Kidney (tissue), 22 donors: ENCODE measurements at places on chromosomes 3 and 15.

- H3K27ac ChIP-seq: no peak overlapping the region
- no peak for DNase-seq
- no peak overlapping the region for H3K4me3 ChIP-seq
- H3K36me3 ChIP-seq: no peaks in the 10 kb centered on the region
Measured at GRCh38 chr3:187900993-187901755, 155.9 kb upstream of the BCL6 start.

- H3K4me1 ChIP-seq: peaks cover 20% of the 10 kb centered on the region
- H3K36me3 ChIP-seq: peaks cover 6% of the 10 kb centered on the region
- H3K4me3 ChIP-seq: no peak overlapping the region
- no peak for DNase-seq
Measured at GRCh38 chr3:4741404-4742307, 237.6 kb upstream of the BHLHE40 start.

DNA sequence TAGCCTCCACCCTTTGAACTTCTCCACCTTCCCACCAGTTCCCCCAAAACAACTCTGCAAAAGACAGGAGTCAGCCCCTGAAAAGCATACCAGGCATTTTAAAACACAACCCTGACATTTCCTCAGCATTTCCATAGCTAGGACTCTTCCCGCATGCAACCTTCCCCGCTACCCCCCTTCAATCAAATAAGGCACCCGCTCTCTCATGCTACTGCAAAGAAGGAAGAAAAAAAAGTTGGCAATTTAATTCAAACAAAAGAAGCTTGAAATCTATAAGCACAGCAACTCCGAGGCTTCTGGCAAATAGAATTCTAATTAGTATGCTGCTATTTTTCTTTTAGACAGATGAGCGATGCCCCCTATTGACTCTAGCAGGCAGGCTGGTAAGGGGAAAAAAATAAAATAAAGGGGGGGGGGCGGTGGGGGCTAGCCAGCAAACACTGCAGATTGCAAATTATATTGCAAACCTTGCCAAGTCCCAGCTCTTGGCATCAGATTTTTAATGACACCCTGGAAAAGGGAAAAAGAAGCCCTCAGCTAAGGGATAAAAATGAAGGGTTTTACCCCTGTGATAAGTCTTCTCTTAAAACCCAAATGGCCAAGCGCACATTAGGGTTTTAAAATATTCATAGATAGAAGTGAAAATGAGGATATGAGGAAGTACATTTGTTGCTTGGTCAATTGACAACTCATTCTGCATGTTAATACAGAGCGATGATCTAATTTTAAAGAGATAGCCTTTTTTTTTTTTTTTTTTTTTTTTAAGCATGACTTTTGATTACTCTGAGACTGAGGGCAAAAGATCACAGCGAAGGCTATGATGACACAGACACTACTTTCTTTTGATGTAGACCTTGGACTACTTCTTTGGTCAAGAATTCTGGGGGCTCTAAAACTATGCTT, 255.2 kb downstream of the NR2F2 start:
- H3K36me3 ChIP-seq: no peaks in the 10 kb centered on the region
- no peaks in the 10 kb centered on the region for H3K27me3 ChIP-seq
- DNase-seq: no peak
- H3K27ac ChIP-seq: no peak overlapping the region
- H3K4me1 ChIP-seq: no peaks in the 10 kb centered on the region

- H3K4me1 ChIP-seq: peaks cover 30% of the 10 kb centered on the region
- H3K4me3 ChIP-seq: peak overlapping the region; percentile 1
- no peak overlapping the region for H3K27ac ChIP-seq
- DNase-seq: peak; percentile 66
Measured at GRCh38 chr3:61877359-61878138, 316.2 kb downstream of the PTPRG start.

GRCh38 chr15:48337607-48338006, 6.4 kb downstream of the DUT start:
- no peaks in the 10 kb centered on the region for H3K27me3 ChIP-seq
- H3K36me3 ChIP-seq: peaks cover 24% of the 10 kb centered on the region
- DNase-seq: no peak
- no peak overlapping the region for H3K4me3 ChIP-seq
- H3K27ac ChIP-seq: no peak overlapping the region
- no peaks in the 10 kb centered on the region for H3K4me1 ChIP-seq

DNA sequence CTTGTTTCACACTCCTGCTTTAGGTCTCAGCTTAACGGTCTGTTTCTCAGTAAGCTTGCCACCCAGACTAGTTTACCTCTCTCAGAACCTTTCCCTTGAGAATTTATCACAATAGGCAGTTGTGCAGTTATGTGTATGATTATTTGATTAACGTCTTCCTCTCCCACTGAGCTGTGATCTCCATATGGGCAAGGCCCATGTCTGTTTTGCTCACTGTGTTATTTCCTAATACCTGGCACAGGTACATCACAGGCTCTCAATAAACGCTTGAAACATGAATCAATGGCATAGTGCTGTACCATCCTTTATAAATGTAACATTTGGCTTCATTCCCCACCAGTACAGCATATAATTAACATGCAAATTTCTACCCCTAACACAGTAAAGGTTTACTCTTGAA, 29.1 kb upstream of the RARRES1 start:
- H3K36me3 ChIP-seq: no peaks in the 10 kb centered on the region
- H3K4me1 ChIP-seq: no peaks in the 10 kb centered on the region
- H3K27me3 ChIP-seq: no peaks in the 10 kb centered on the region

GRCh38 chr3:62781121-62781520, 94.1 kb downstream of the CADPS start:
- no peaks in the 10 kb centered on the region for H3K4me1 ChIP-seq
- H3K36me3 ChIP-seq: no peaks in the 10 kb centered on the region
- DNase-seq: no peak
- no peaks in the 10 kb centered on the region for H3K27me3 ChIP-seq
- H3K27ac ChIP-seq: no peak overlapping the region
- no peak overlapping the region for H3K4me3 ChIP-seq

DNA sequence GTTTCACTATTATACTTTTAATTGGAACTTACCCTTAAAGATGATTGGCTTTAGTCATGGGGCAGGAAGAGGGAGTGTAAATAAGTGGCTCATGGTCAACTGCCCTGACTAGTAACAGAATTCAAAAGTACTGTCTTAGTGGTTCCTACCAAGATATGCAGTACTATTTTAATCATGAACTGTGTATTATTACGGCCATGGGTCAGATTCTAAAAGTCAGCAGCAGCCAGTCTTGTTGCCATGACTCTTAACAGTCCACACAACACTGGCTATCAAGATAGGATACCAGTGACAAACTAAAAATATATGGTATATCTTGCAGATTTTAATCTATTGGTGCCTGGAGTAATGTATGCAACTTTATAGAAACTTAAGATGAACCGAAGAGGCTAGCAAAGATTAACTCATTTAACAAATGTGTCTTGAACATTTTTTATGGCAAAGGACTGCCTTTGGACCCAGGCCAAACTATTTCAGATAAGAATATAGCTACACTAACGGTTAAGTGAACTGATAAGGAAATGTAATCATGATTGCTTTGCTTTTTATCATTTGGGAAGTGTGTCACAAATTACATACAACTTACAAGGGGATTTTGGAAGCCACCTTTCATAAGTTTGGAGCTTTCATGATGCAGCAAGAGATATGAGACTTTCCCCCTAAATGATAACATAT, 163.7 kb downstream of the TCF12 start:
- H3K4me1 ChIP-seq: no peaks in the 10 kb centered on the region
- no peak overlapping the region for H3K4me3 ChIP-seq
- H3K27ac ChIP-seq: no peak overlapping the region
- no peaks in the 10 kb centered on the region for H3K27me3 ChIP-seq
- H3K36me3 ChIP-seq: no peaks in the 10 kb centered on the region
- DNase-seq: peak; percentile 48

DNA sequence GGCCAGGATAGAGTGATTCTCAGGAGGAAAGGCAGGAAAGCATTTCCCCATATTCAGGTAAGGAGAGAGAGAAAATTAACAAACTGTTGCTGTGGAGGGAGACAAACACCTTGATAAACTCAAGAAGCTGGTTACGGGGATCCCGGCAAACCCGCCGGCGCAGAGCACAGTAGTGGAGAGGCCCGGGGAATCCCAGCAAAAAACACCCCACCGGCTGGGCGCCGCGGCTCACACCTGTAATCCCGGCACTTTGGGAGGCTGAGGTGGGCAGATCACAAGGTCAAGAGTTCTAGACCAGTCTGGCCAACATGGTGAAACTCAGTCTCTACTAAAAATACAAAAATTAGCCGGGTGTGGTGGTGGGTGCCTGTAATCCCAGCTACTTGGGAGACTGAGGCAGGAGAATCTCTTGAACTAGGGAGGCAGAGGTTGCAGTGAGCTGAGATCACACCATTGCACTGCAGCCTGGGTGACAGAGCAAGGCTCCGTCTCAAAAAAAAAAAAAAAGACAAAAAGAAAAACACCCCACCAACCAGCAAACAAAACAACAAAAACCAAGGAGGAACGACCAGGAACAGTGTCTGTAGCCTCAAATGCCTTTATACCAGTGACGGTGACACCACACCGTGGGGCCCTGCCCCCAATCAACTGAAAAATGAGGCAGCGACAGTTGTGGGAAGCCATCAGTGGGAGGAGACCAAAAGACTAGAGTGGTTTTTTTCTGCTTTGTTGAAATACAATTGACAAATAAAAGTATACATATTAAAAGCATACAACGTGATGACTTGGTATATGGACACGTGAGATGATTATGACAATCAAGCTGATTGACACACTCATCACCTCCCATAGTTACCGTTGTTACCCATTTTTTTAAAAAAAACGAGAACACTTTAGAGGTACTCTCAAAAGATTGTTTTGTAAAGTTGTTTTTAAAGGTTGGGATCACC, 40.2 kb upstream of the IDH2 start:
- no peaks in the 10 kb centered on the region for H3K27me3 ChIP-seq
- no peaks in the 10 kb centered on the region for H3K36me3 ChIP-seq
- DNase-seq: no peak
- H3K4me1 ChIP-seq: no peaks in the 10 kb centered on the region

GRCh38 chr15:85318048-85318731, 62.2 kb upstream of the AKAP13 start:
- H3K36me3 ChIP-seq: no peaks in the 10 kb centered on the region
- no peaks in the 10 kb centered on the region for H3K4me1 ChIP-seq
- no peak overlapping the region for H3K27ac ChIP-seq
- no peak for DNase-seq

DNA sequence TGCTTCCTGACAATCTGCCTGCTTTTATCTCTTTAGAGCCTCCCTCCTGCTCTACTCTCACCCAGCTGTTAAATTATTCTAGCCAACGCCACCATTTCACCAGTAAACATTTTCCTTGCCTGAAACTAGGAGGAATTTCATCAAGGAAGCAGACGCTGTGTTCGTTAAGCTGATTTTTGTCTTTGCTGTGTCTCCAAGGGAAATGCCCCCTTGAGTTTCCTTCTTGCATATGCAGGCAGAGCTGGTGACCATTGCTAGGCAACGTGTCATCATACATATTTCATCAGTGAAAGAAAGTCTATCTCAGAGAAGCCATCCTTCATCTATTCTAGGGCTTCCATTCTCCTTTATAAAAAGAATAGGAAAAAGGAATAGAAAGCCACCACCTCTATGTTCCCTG, 87.0 kb upstream of the ST8SIA2 start:
- no peak overlapping the region for H3K27ac ChIP-seq
- H3K4me3 ChIP-seq: no peak overlapping the region
- H3K36me3 ChIP-seq: no peaks in the 10 kb centered on the region
- DNase-seq: peak; percentile 33
- no peaks in the 10 kb centered on the region for H3K27me3 ChIP-seq
